ENCODE measurements at places on chromosomes 4 and X. TPM values are rescaled to one million over a fixed set of nuclear protein-coding genes. Genes with fewer than 3 reads are reported as not detected.

GRCh38 chr4:7007142-7007907 is 35.8 kb upstream of the TADA2B start:
- H3K4me1 ChIP-seq, result no peaks in the 10 kb centered on the region
- H3K27ac ChIP-seq, result no peak overlapping the region
- H3K27me3 ChIP-seq, result no peaks in the 10 kb centered on the region
- DNase-seq, result no peak
- H3K4me3 ChIP-seq, result no peak overlapping the region

GRCh38 chr4:175536852-175537453 is 275.1 kb downstream of the GPM6A start:
- H3K4me1 ChIP-seq, result no peaks in the 10 kb centered on the region
- H3K27ac ChIP-seq, result no peak overlapping the region
- H3K4me3 ChIP-seq, result no peak overlapping the region
- H3K36me3 ChIP-seq, result no peaks in the 10 kb centered on the region

- H3K27me3 ChIP-seq, result no peaks in the 10 kb centered on the region
- peaks cover 35% of the 10 kb centered on the region for H3K4me1 ChIP-seq
- no peak for DNase-seq
- H3K36me3 ChIP-seq, result no peaks in the 10 kb centered on the region
- no peak overlapping the region for H3K4me3 ChIP-seq
Observed at GRCh38 chr4:120071192-120071795, 4.6 kb upstream of the MAD2L1 start.

- no peaks in the 10 kb centered on the region for H3K4me1 ChIP-seq
- no peak overlapping the region for H3K27ac ChIP-seq
- H3K27me3 ChIP-seq, result no peaks in the 10 kb centered on the region
- no peaks in the 10 kb centered on the region for H3K36me3 ChIP-seq
- DNase-seq, result no peak
Observed at GRCh38 chrX:39670281-39670680, 427.5 kb downstream of the BCOR start.

GRCh38 chr4:142778430-142778829 is 67.7 kb downstream of the INPP4B start:
- no peaks in the 10 kb centered on the region for H3K27me3 ChIP-seq
- no peak overlapping the region for H3K27ac ChIP-seq
- H3K4me1 ChIP-seq, result no peaks in the 10 kb centered on the region
- DNase-seq, result no peak

DNA sequence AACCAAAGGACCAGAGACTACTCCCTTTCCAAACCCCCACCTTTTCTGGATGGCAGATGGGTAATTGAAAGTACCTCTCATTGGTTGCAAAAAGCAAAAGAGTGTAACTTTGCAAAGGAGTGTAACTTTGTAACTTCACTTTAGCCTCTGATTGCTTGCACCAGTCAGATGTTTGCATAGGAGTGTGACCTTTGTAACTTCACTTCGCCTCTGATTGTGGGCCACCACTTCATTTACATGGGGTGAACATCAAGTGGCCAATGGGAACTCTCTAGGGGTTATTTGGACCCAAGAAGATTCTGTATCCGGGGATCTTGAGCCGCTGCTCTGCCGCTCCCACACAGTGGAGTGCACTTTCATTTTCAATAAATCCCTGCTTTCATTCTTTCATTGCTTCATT is 9.9 kb upstream of the SLC25A43 start:
- no peaks in the 10 kb centered on the region for H3K36me3 ChIP-seq
- H3K4me1 ChIP-seq, result no peaks in the 10 kb centered on the region
- no peak for DNase-seq
- no peak overlapping the region for H3K4me3 ChIP-seq
- no peak overlapping the region for H3K27ac ChIP-seq

SLC25A53 gene
- total RNA-seq, result 11.1 TPM

TEX13C gene
- total RNA-seq, result not detected

RAB40A gene
- 0.32 TPM for total RNA-seq

ARHGAP6 gene
- 1.6 TPM for total RNA-seq
